ENCODE measurements at places on chromosomes 2 and 18.

- no peak for DNase-seq
Measured at GRCh38 chr18:58887613-58887963, 22.9 kb downstream of the ZNF532 start.

- DNase-seq = no peak
Measured at GRCh38 chr18:35733408-35733807, 151.9 kb downstream of the GALNT1 start.

- DNase-seq = no peak
Measured at GRCh38 chr2:226115102-226115831, 684.4 kb downstream of the IRS1 start.

- no peak for DNase-seq
Measured at GRCh38 chr18:3319399-3319798, 57.5 kb downstream of the MYL12B start.

DNA sequence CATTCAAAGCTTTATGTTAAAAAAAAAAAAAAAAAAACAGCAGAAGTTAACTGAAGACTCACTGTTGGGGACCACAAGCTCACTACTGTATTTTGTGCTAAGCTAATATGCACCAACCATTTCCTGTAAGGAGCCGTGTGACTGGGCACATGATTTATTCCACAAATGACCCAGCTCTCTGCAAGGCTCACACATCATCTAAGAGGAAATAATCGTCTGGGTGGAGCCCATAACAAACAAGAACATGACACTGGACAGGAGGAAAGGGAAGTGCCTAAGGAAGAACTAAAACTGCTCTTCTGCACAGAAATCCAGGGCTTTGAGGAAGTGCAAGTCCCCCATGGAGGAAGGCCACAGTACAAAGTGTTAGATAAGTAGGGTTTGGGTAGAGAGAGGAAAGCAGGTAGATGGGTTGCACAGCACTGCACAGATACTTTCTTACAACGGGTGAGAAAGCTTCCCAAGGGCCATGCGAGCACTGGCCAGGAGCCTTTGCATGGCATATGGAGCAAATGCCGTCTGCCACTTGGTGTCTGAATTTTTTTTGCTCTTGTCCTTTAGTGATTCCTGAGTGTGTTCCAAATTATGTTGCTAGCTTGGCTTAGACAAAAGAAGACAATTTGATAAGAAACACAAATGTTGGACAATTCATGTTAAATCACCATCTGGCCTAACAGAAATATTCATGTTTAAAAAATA is 24.4 kb downstream of the NFE2L2 start:
- no peak for DNase-seq

GRCh38 chr2:104969564-104969963 is 68.3 kb upstream of the MRPS9 start:
- DNase-seq = no peak

- no peak for DNase-seq
Measured at GRCh38 chr2:72261076-72261475, 113.4 kb upstream of the CYP26B1 start.

- DNase-seq = no peak
Measured at GRCh38 chr18:69326094-69326493, 74.6 kb upstream of the DOK6 start.

GRCh38 chr2:200095436-200095835 is 140.1 kb downstream of the MAIP1 start:
- no peak for DNase-seq

- DNase-seq = no peak
Measured at GRCh38 chr2:39153312-39153711, 32.5 kb upstream of the SOS1 start.

DNA sequence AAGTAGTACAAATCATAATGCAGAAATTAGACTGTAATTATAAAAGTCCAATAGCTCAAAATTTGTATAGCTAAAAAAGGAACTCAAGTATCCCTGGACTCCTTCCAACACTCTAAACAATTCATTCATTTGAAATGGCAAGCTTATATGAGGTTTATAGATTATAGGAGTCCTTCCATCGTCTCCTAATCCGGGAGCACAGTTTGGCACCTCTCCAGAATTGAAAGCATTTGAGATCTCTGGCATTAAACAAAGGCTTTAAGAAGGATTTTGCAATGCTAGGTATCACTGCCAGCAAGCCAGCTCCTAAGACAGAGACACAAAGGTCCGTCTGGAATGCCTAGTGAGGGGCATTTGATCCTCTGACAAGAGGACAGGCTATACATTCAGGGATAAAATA is 90.9 kb downstream of the ACVR1 start:
- no peak for DNase-seq

- no peak for DNase-seq
Measured at GRCh38 chr18:79926306-79926705, 25.1 kb downstream of the SLC66A2 start.

- no peak for DNase-seq
Measured at GRCh38 chr2:10798783-10799182, 13.8 kb downstream of the PDIA6 start.

DNA sequence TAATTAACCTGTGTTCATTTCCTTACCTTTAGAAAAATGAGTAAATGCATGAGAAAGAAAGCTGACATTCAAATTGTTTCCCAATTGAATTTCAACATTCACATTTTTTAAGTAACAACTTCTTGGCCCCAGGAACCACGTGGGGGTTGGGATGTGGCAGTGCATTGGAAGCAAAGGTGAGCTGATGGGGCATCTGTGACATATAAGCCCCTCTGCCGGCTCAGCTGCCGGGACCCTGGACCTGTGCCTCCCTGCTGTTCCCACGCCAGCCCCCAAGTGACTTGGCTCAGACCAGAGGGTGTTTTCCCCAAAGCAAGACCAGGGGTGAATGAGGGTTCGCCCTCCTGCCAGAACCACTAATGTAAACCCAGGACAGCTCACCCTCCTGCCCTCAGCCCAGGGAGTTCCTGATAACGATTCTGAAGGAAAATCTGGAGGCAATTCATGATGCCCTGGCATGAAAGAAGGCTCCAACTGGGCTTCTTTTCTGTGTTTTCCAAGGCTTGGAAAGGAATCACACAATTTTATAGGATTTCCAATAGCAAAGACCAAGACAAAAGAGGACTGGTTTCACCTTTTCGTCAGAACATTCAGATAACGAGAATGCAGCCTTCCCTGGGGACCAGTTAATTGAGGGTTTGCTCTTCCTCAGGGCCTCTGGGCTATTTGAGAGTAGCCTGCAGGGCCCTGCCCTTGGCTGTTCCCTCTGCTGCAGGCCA is 193.2 kb upstream of the TWIST2 start:
- no peak for DNase-seq

DNA sequence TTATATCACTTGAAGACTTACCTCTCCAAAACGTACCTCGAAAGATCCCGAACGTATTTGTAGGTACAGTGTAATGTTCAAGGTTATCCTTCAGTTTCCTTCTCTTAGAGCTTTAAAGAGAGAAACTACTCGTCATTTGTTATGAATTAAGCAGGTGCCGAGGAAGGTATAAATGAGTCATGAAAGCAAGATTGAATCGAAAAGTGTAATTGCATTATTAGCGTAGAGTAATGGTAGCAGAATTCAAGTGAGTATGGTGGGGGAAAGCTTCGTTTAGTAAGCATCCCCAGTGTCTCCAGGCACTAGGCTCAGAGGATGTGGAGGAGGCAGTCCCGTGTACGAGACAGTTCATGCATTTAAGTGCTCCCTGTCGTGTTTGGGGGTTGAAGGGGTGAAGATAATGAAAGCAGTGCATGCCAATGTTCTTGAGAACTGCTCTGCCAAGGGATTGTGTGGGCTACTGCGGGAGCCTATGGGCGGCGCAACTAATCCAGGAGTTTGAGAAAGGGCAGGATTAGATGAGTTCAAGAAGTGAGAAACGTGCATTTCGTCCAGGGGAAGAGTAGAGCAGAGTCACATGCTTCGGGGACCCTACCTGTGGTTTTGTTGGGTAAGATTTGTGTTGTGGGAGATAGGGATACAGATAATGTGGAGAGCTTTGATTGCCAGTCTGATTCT is 858 bp downstream of the POLR1B start:
- no peak for DNase-seq

DNA sequence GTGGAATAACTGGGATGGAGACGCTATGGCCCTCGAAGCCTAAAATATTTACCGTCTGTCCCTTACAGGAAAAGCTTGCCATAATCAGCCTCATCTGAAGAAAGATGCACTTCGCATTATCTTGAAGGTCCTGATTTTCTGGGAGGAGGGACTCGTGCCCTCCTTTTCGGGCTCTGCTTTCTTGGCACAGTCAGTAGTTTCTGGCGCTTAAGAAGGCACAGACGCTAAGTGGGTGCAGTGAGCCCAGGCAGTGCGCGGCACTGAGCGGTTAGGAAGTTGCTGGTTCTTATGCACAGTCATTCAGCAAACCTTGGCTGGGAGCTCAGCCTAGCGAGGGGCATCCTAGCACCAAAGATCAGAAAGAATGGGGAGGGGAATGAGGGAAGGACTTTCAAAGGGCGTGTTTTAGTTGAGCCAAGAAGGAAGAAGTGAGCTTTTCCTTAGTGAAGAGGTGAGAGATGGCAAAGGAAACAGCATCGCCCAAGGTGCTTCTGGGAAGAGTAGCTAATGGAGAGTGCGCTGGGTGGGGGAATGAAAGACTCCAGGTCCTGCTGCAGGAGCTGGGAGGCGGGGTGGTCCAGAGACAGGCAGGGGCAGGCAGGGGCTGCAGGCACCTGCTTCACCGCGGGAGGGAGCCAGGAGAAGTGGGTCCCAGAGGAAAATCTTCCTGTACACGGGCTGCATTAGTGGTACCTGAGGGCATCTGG is 64.1 kb downstream of the ZCCHC2 start:
- DNase-seq = no peak

- DNase-seq = no peak
Measured at GRCh38 chr2:233455006-233455405, 100.7 kb downstream of the DGKD start.

- DNase-seq = no peak
Measured at GRCh38 chr2:175140332-175140731, 27.7 kb downstream of the ATF2 start.

DNA sequence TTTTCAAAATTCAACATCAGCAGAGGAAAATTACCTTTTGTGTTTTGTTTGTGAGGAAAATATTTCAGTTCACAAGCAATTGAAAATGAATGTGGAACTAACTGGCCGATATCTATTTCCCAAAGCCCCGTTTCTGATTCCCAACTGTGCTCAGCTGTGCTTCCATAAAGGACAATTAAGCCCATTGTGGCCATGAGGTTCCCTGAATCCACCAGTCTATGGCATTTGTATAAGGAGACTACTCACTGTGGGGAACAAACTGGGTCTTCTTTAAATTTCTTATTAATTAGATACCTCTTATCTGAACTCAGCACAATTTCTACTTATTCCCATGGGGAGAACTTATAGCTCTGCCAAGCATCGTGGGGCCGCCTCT is 31.4 kb upstream of the AGAP1 start:
- no peak for DNase-seq

- DNase-seq = no peak
Measured at GRCh38 chr2:1032030-1032429, 81.4 kb downstream of the SNTG2 start.

GRCh38 chr2:37068686-37069085 is 15.5 kb downstream of the HEATR5B start:
- DNase-seq = no peak

DNA sequence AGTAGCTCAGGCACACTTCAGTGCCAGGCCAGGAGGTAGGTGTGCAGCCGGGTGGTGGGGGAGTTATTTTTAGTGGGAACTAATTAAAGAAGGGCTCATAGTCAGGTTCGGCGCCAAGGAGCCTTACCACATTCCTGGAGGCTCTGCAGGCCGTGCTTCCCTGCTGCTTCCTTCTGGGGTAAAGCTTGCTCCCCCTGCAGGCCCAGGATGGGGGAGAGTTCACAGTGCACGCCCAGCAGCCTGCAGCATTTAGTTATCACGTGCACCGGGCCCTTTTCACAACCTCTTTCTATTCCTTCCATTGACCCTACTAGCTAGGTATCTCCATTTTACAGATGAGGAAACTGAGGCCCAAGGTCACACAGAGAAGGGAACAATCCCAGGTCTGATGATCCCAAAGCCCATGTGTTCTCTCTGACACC is 2.5 kb downstream of the KCNF1 start:
- no peak for DNase-seq

- DNase-seq = no peak
Measured at GRCh38 chr2:210475706-210476105, 853 bp downstream of the LANCL1 start.

DNA sequence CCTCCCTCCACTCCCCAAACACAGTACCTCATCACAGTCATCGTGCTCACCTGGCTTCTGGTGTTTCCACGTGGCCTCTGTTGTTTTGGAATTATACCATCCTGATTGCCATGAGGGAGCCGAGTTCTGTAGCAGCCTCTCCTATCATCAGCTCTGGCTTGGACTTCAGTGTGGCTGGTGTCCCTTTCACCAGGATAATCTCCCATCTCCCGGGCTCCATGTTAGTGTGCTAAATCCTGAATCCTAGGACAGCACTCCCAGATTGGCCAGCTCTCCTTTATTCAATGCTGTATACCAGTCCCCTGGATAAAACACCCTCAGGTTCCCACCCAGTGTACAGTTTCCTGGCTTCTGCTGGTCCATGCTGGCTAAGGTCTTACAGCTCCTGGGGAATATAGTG is 53.3 kb downstream of the LONRF2 start:
- no peak for DNase-seq

DNA sequence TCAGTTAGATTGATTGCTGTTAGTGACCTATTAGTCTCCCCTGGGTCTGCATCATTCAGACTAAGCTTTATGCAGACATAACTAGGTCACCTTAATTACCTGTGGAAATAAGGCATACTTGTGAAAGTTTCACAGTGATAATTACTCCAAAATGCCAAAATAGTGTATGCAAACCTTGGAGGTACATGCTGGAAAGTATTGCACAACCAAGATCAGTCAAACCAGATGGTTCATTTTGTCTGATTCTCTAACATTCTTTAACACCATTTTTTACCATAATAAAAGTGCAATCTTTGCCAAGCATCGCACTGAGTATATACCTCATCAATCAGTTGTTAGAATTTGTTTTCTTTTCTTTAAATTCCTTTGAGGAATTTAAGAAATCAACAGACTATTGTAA is 186.3 kb upstream of the TMEFF2 start:
- no peak for DNase-seq

DNA sequence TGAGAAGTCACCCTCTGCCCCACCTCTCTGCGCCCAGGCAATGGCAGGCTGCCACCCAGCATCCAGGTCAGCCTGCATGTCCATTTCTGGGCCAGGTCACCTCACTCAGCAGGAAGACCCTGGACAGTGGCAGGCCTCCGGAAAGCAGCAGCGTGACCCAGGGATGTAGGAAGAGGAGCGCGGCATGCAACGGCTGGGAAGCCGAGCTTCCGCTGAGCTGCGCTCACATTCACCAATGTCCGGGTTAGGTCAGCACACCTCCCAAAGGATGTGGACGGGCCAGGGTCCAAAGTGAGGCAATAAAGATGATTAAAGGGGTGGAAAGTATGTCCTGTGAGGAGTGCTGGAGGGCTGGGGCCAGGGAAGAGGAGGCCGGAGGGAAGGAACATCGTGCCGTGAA is 174.5 kb downstream of the CTIF start:
- DNase-seq = no peak

DNA sequence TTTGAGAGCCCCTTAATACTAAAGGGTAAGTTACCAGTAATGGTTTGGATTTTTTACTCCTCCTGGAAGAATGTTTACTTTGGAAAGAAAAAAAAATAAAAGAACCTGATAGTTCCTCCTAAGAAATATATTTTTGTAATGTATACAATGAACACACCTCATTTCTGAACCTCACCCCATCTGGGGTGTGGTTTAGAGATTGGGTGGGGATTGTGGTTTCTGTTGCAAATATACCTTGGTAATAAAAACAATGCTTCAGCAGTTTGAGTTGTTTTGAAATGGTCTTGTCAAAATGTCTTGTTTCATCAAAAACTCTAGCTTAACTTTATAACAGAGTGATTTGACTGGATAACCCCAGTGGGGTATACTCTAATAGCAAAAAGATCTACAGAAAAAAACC is 448.9 kb upstream of the MEIS1 start:
- no peak for DNase-seq
